ENCODE measurements at places on chromosomes 1 and 21.

GRCh38 chr1:150273311-150273710, 721 bp downstream of the C1orf54 start:
- DNase-seq, result no peak

DNA sequence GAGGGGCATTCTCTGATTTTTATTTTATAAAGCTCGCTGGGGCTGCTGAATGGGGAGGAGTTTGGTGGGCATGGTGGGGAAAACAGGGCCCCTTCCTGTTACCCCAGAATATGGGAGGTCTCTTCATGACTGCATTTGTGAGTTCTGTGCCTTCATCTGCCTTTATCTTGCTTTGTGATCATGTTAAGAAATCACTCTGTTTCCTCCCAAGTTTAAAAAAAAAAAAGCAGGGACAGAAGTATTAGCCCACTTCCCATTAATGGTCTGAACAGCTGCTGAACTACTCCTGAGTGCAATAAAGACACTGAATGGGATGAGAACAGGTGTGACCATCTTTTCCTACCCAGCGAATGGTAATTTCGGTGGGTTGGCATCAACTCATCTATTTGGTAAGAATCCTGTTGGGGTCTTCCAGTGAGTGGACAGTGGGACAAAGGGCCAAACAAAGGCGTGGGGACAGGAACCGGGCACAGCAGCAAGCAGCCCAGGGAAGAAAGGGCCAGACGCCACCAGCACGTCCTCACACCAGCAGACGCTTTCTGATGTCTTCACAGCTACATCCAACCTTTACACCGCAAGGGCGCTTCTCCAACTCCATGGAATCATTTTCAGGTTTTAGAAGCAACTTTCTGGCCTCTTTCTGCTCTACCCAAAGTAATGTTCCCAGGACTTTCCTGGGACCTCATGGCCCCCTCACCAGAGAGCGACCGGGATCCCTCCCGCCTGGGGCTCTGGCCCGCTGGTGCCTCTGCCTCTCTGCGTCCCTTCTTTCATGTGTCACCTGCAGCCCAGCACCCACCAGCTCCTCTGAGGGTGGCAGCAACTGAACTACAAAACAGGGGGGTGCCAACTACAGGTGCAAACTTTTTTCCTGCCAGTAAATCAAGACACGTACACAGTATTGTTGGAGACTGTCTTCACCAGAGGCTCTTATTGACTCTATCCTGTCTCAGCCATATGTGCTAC, 160.2 kb downstream of the ADSS2 start:
- DNase-seq, result no peak

GRCh38 chr1:185869590-185869989, 135.4 kb downstream of the HMCN1 start:
- no peak for DNase-seq

- DNase-seq, result no peak
Observed at GRCh38 chr1:117014209-117014608, 12.6 kb downstream of the CD101 start.

DNA sequence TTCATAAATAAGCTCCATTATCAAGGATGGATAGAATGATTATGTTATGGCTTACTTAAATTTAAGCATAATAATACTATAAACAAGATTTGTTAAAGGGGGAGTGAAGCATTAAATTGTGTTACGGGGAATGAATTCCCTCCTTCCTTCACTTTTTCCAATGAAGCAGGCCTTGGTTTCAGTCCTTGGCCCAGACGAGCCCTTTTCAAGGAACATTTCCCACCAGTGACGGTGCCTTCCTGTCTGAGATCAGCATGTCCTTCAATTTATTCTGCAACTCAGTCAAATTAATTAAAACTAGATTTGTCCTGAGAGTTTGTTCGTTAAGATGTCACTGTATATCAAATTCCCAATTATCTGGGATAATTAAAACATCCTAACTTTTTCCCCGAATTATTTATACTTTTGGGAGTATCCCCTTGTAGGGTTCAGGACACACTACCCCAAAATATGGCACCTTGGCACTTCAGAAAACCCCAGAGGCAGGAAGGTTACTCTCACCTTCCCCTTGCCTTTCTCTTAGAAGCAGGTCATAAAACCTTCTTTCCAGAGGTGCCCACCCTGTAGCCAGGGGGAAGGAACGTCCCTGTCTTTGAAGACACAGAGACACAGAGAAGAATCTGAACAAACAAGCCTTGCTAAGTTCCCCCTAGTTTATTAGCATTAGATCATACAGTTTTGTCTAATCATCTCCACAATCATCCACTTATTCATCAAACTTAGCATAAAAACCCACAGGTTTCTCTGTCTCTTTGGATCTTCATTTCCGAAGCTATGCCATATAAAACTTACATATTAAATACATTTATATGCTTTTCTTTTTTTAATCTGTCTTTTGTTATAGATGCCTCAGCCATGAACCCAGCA, 86.2 kb upstream of the ARHGAP29 start:
- DNase-seq, result no peak

DNA sequence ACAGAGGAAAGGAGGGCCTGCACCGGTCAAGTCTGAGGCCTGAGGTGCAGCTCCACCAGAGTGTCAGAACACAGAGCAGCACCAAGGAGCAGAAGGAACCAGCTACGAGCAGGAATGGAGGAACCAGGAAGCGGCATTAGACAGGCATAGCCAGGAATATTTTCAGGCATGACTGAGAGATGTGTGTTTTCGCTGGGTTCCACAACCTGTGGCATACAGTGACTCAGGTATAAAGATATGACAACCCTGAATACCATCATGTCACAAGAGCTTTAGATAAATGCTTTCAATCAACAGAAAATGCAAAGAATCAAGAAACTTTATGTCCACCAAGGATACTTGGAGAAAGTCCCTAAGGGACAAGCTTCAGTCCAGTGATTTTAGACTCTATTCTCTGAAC, 189.3 kb upstream of the NRIP1 start:
- no peak for DNase-seq
